Activated CD8-positive, alpha-beta memory T cell treated with anti-CD3 and anti-CD28 coated beads for 4 hours (primary cell): ENCODE measurements at places on chromosomes 6 and 20.
A peak's percentile ranks its signal among the peaks of the same experiment; 100 is the strongest.

DNA sequence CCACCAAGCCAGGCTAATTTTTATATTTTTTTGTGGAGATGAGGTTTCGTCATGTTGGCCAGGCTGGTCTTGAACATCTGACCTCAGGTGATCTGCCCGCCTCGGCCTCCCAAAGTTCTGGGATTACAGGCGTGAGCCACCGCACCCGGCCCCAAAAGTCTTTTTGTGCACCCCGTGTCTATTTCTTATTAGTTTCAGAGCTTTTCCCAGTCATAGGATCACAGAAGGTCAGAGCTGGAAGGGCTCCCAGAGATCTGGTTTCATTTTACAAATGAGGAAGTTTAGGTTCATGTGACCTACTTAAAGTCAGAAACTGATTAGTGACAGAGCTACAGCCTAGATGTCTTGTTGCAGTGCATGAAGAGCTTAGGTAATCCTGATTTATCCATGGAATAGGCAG, 1.6 kb upstream of the OGFRL1 start:
- no peak for DNase-seq

DNA sequence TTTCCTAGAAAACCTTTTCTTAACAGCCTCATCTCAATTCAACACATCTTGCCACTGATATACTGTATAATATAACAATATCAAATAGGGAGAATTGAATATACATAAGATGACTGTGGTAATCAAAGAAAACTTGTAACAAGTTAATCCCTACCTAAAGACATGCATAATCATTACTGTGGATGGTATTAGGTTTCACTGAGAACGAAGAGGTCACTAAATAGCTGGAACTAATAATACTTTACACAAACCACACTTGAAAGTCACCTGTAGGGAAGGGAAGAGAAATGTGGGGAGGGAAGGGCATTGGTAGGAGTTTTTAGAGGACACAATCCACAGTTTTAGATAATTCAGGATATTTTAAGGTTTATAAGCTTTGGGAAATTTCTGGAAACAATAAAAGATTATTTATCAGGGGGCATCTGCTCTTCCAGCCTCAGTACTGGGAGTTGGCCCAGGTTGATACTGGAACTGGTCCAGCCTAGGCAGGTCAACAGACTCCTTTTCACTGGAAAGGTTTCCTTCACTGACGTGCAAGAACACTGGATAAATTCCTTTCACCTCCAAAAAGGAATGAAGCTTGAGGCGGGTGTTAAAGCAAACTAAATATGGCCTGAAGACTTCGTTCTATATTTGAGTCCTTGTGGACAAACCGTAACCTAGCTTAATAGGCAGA, 44.0 kb downstream of the MAP7 start:
- no peak for DNase-seq

DNA sequence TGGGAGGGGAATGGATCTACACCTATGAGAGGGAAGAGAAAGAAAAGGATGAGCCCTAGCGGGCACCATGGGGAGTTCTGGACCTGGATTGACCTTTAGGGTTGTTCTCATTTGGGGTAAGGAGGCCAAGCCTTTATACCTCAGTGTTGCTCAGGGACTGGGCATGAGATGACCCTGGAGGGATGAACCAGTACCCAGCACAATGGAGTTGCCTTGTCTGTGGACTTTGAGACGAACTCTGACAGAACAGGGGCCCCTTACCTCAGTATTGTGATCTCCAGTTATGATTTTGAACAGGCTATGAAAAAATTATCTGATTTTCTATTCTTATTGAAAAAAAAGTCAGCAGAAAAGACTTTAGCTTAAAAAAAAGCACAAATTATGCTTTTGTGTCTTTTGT, 88.6 kb downstream of the FOXA2 start:
- DNase-seq, result no peak

DNA sequence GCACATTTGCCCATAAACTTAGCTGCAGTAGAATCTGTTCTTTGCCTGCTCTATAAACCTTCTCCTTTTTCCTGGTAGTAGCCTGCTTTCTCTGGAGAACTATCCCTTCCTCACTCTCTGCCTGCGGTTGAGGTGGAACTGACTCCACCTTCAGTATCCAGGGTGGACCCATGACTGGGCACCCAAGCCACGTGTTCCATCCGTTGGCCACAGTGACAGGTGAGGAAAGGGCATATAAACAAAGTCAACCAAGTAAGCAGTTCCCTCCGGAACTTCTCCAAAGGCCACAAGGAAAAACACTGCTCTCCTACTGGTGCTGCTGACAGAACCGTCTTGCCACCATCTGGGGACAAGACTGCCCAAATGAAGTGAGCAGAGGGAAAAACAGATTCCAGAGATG, 218.8 kb downstream of the TFAP2A start:
- no peak for DNase-seq

DNA sequence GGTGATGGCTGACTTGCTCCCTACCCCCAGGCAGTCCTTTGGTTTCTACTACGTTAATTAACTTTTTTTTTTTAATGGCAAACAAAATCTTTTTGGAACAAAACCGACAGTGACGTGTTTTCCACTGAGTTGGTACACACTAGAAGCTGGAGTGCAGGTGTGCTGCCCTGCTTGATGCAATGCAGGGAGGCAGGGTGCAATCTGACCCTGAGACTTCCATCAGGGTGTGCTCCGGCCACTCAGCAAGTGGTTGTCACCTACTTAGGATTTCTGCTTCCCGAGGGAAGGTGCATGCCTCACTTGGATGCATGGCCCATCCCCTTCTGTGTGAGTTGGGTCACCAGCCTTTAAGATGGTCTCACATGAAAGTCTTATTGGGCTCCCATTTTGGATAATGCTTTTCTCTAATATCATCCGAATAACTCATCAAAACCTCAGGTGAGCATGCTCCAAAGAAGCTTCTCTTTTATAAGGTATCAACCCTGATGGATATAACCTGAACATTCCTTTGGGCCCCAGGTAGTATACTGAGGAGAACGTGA, 14.0 kb downstream of the RREB1 start:
- DNase-seq, result no peak

GRCh38 chr6:170106906-170107525, 183.9 kb downstream of the DLL1 start:
- no peak for DNase-seq

- no peak for DNase-seq
Measured at GRCh38 chr6:138498629-138499302, 528 bp downstream of the NHSL1 start.

- DNase-seq, result no peak
Measured at GRCh38 chr6:161271343-161272030, 2.4 kb downstream of the AGPAT4 start.

DNA sequence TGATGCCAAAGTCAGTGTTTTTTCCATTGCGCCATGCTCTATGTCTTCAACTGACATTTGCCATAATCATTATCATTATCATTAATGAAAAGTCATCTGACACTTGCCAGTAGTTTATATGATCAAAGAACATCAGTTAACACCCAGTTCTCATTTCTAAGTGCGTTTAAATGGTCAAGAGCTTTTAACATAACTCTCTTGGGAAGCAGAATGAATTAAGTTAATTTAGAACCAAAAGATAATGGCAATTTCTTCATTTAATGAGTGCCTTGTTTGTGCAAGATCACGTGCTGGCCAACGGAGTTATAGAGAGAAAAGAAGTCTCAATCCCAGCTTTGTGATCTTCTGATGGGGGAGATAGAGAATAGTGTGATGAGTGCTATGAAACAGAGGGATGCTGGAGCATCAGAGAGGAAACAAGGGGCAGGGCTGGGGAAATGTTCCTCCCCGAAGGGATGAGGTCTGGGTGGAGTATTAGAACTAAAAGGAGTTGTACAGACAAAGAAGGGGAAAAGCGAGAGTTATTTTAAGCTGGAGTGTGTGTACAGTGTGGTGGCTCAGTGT, 20.3 kb downstream of the ANKS1A start:
- no peak for DNase-seq

- DNase-seq, result no peak
Measured at GRCh38 chr20:60565551-60565950, 607.3 kb downstream of the CDH26 start.

- no peak for DNase-seq
Measured at GRCh38 chr20:47682028-47682783, 103.1 kb downstream of the SULF2 start.

DNA sequence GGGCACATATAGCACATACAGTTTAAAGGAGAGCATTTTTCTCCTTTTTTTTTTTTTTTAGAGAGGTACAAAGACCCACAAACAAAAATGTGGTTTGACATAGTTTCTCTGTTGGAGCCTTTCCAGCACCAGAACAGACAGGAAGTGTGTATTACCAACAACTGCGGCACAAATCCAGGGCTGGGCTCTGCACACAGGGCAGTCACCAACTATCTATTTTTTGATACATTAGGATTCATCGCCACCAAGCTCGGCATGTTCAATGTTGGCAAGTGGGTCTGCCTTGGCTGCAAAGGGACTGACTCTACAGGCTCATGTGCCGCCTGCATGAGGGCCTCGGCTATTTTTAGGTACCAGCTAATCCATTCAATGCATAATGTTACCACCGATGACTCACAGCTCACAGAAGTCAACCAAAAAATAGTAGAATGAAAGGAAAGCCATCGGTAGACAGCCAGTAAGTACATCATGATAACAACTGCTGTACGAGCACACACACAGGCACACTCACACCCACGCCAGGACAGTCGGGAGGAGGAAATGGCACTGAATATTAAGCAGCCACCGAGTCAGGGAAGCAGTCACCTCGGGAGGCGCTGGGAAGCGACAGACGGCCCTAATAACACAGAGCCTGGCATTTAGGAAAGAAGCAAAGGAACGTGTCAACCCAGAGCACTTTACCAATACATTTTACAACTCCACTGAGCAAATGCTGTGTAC, 81.6 kb downstream of the GMPR start:
- peak; percentile 47 for DNase-seq

DNA sequence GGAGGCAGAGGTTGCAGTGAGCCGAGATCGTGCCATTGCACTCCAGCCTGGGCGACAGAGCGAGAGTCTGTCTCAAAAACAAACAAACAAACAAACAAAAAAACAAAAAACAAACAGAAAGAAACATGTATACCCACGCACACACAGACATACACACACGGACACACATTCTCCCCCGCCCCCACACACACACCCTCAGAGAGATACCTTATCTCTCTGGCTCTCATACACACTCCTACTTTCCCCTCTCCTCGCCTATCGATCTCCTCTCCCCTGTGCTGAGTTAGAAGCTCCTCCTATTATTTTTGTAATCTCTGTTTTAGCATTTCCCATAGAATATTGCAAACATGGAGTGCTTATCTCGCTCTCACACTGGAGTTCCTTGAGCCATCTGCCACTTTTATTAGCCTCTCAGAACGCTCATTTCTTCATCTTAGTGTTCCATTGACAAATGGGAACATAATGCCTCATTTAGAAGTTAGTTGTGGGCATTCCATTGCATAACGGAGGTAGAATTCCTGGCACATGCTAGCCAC, 144.2 kb upstream of the CITED2 start:
- no peak for DNase-seq

DNA sequence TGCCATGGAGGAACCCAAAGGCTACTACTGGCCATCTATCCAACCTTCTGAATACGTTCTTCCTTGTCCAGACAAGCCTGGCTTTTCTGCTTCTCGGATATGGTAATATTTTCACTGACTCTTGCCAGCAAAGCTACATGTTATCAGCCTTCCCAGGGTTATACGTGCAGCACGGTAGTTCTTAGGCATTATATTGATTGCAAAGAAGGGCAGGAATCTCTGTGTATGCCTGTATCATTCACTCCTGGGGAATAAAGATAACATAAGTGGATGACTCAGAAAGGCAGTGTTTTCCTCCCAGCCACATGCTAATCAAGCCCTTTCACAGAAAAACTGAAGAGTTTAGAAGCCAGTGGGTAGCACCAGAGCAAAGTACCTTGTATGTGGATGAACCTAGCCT, 98.7 kb downstream of the ADGRG6 start:
- no peak for DNase-seq

GRCh38 chr20:9119776-9120175, 50.9 kb downstream of the PLCB4 start:
- DNase-seq, result no peak

DNA sequence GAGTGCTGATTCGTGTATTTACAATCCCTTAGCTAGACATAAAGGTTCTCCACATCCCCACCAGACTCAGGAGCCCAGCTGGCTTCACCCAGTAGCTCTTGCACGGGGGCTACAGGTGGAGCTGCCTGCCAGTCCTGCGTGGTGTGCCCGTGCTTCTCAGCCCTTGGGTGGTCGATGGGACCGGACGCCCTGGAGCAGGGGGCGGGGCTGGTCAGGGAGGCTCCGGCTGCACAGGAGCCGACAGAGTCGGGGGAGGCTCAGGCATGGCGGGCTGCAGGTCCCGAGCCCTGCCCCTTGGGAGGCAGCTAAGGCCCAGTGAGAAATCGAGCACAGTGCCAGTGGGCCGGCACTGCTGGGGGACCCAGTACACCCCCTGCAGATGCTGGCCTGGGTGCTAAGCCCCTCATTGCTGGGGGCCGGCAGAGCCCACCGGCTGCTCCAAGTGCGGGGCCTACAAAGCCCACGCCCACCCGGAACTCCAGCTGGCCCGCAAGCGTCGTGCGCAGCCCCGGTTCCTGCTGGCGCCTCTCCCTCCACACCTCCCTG, 48.9 kb upstream of the UST start:
- no peak for DNase-seq

DNA sequence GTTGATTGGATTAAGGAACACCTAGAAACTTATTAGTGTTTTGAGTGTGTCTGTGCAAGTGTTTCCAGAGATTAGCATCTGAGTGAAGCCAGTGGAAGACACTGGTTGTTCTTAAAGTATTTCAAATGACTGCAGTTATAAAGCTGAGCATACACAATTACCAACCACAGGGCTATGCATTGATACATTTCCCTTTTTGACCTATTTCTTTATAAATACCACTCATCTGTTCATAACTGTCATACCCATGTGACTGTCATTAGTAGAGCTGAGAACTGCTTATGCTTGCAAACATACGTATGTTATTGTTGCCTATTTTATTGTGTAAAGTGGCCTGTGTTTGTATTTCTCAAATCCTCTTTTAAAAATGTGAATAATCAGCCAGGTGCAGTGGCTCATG, 15.3 kb upstream of the ZC3H12D start:
- no peak for DNase-seq

DNA sequence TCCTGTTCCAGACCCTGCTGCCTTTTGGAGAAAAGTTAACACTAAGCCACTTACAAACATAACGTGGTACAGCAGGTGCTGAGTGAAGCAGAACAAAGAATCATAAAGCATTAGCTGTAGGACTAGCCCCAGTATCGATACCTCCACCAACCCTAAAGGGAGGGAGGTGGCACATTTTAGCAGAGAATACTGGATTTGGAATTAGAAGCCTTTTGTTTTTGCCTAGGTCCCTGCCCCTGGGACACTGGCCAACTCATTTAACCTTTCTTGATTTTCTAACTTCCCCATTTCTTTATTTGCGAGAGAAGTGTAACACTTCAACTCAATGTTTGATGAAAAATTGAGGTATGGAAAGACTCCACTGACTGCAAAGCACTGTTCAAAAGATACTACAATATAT, 93.5 kb downstream of the B3GAT2 start:
- no peak for DNase-seq

DNA sequence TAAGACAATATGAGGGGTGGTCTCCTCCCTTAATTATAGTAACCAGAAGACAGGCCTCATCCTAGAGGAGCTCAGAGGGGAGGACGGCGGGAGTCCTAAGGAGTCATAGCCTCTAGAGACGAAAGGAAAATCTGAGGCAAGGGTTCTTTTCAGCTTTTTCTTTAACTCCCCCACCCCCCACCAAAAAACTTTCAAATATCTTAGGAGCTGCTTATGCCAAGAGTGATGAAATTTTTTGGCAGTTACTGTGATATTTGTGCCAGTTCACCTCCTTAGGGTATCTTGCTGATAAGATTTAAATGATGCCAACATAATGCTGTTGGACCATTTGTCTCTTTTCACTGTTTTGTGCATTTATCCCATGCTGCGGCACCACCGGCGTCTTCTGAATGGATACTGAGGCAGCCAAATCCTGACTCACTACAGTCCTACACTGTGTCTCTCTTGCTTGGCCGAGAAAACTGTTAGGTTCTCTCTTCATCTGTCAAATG, 44.5 kb upstream of the DSE start:
- no peak for DNase-seq
